ENCODE measurements at places on chromosomes 1 and 21.

- no peak overlapping the region for H3K4me3 ChIP-seq
- DNase-seq = no peak
- no peak overlapping the region for H3K27ac ChIP-seq
- no peaks in the 10 kb centered on the region for H3K36me3 ChIP-seq
Observed at GRCh38 chr1:80987824-80988223, 812.9 kb upstream of the ADGRL2 start.

- H3K27ac ChIP-seq = peak overlapping the region; percentile 28
- no peaks in the 10 kb centered on the region for H3K36me3 ChIP-seq
- peaks cover 11% of the 10 kb centered on the region for H3K4me1 ChIP-seq
- no peak overlapping the region for H3K4me3 ChIP-seq
Observed at GRCh38 chr21:28099001-28099705, 893.5 kb downstream of the LTN1 start.

- H3K4me1 ChIP-seq = peaks cover 25% of the 10 kb centered on the region
- H3K4me3 ChIP-seq = peak within 1 kb of the TSS; percentile 99
- H3K27ac ChIP-seq = peak within 1 kb of the TSS; percentile 58
- H3K36me3 ChIP-seq = no peaks in the 10 kb centered on the region
- no peaks in the 10 kb centered on the region for H3K27me3 ChIP-seq
- peak; percentile 40 for DNase-seq
Observed at GRCh38 chr1:17539477-17540254, at the start of gene ARHGEF10L. Gene ARHGEF10L, plus strand, starts transcription at chr1:17539698. Its CDS starts 40,898 bp downstream, at chr1:17580596.

DNA sequence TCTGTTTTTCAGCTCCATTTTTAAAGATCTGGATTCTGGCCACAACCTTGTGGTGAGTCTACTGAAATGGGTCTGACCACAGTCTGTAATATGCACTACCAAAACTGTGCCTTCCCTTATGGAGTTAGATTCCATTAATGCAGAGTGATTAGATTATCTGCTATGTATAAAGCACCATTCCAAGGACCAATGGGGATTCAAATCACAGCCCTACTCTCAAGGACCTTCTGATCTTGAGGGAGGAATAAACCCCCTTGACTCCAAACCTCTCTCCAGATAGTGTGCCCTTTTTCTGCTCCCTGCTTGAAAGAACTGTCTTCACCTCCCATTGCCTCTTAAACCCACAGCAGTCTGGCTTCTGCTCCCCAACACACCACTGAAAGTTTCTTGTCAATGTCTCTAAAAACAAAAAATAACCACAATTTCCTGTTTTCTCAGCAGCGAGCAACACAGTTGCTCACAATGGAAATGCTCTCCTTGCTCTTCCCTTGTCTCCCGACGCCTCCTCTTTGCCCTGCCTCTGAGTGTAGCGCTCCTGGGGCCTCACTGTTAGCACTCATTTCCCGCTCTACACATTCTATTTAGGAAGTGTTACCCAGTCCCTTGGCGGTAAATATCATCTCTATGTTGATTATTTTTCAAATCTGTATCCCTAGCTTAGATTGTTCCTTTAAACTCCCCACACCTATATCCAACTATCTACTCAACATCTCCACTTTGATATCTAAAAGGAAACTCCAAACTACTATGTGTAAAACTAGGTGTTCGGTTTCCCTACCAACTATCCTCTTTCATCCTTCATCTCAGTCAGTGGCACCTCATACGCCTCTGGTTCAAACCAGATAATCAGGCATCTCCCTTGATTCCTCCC, 13.6 kb downstream of the PCNX2 start:
- H3K4me3 ChIP-seq = no peak overlapping the region
- DNase-seq = no peak
- H3K4me1 ChIP-seq = no peaks in the 10 kb centered on the region
- H3K36me3 ChIP-seq = no peaks in the 10 kb centered on the region
- no peaks in the 10 kb centered on the region for H3K27me3 ChIP-seq

DNA sequence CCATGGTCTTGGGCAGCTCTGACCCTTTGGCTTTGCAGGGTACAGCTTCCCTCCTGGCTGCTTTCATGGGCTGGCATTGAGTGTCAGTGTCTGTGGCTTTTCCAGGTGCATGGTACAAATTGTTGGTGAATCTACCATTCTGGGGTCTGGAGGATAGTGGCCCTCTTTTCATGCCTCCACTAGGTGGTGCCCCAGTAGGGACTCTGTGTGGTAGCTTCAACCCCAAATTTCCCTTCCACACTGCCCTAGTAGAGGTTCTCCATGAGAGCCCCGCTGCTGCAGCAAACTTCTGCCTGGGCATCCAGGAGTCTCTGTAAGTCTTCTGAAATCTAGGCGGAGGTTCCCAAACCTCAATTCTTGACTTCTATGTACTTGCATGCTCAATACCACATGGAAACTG, 494.5 kb upstream of the LRRC7 start:
- H3K36me3 ChIP-seq = no peaks in the 10 kb centered on the region
- H3K4me3 ChIP-seq = no peak overlapping the region
- no peaks in the 10 kb centered on the region for H3K4me1 ChIP-seq
- no peak for DNase-seq
- H3K27ac ChIP-seq = no peak overlapping the region

GRCh38 chr1:108560189-108560873, 431 bp downstream of the EEIG2 start:
- no peaks in the 10 kb centered on the region for H3K27me3 ChIP-seq
- H3K27ac ChIP-seq = no peak overlapping the region
- peak overlapping the region; percentile 63 for H3K4me3 ChIP-seq
- H3K36me3 ChIP-seq = no peaks in the 10 kb centered on the region
- peaks cover 5% of the 10 kb centered on the region for H3K4me1 ChIP-seq

DNA sequence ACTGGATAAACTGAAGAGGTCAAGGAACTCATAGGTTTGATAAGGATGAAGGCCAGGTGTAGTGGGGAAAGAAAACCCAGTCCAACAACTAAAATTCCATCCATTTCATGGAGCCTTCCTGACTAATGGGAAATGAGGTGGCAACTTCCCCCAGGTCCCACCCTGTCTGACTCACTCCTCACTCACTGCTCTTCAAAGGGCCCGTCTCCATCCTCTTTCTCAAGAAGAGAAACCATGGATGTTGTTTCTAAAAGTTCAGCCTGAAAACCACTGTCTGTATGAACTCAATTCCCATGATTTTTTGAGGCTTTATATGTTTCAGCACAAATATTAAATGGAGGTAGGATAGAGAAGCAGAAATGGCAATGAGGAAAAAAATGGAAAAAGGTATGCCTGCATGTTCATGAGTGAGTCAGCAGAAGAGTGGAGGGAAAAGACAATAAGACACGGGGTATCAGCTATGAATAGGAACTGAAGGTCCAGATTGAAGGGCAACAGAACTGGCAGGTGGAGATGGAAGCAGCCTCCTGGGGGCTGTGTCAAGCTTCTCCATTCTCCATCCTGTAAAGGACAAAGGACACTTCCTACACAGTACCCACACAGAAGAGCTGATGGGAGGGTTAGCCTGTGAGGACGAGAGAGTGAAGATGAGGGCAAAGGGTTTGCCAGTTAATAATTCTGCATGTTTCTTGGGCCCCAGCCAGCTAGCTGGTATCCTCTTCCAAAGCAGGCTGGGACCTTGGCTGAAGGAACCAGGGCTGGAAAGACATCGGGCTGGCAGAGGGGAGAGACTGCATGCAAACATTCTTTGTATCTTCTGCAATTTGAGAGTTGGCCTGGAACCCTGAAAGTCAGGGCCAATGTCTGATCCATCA, 5.5 kb upstream of the ELOVL1 start:
- peaks cover 3% of the 10 kb centered on the region for H3K4me1 ChIP-seq
- no peak overlapping the region for H3K4me3 ChIP-seq
- H3K27me3 ChIP-seq = no peaks in the 10 kb centered on the region
- H3K36me3 ChIP-seq = no peaks in the 10 kb centered on the region
- no peak for DNase-seq

GRCh38 chr1:109995536-109995935, 11.0 kb downstream of the AHCYL1 start:
- 0 out of 2 replicates have a peak, but pooled peaks cover 1% of the 10 kb centered on the region for H3K36me3 ChIP-seq
- no peak overlapping the region for H3K4me3 ChIP-seq
- H3K27ac ChIP-seq = no peak overlapping the region
- H3K27me3 ChIP-seq = no peaks in the 10 kb centered on the region
- DNase-seq = no peak

DNA sequence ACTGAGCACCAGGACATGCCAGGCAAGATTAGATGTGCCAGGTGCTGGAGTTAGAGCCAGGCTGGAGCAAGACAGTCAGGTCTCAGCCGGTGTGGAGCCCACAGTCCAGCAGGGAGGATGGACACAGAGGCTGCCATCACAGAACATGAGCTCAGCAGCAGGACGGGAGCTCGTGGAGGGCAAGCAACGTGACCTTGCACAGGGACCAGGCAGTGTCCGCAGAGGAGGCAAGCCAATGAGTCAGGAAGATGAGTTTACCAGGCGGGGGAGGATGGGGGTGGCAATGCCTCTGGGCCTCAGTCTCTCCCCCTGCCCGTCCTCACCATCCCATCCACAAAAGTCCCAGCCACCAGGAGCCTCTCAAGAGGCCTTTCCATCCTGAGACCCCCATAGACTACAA, 20.7 kb upstream of the ZC3H12A start:
- no peak overlapping the region for H3K27ac ChIP-seq
- no peak overlapping the region for H3K4me3 ChIP-seq
- H3K4me1 ChIP-seq = no peaks in the 10 kb centered on the region

- H3K4me3 ChIP-seq = peak overlapping the region; percentile 14
- peaks cover 17% of the 10 kb centered on the region for H3K36me3 ChIP-seq
- peak overlapping the region; percentile 98 for H3K27ac ChIP-seq
- DNase-seq = peak; percentile 91
- peaks cover 44% of the 10 kb centered on the region for H3K4me1 ChIP-seq
- no peaks in the 10 kb centered on the region for H3K27me3 ChIP-seq
Observed at GRCh38 chr1:38000529-38001455, 4.5 kb downstream of the FHL3 start.

DNA sequence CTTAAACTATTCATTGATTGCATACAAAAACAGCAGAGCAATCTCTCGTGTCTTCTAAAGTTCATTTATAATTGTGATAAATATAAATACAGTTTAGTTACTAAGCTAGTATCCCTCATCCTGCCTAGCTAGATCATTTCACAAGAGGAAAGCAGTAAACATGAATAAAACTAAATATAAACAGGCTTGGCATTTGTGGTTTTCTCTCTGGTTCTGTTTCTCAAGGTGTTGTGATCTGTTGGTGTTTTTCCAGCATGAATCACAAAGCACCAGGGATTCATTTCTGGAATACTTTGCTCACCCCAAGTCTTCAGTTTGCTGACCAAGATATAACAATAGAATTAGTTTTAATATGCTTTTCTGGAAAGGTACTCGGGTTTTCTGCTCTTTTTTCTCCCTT, 32.7 kb upstream of the GLIS1 start:
- H3K4me1 ChIP-seq = no peaks in the 10 kb centered on the region
- no peak overlapping the region for H3K4me3 ChIP-seq
- DNase-seq = no peak
- peaks cover 78% of the 10 kb centered on the region for H3K36me3 ChIP-seq

DNA sequence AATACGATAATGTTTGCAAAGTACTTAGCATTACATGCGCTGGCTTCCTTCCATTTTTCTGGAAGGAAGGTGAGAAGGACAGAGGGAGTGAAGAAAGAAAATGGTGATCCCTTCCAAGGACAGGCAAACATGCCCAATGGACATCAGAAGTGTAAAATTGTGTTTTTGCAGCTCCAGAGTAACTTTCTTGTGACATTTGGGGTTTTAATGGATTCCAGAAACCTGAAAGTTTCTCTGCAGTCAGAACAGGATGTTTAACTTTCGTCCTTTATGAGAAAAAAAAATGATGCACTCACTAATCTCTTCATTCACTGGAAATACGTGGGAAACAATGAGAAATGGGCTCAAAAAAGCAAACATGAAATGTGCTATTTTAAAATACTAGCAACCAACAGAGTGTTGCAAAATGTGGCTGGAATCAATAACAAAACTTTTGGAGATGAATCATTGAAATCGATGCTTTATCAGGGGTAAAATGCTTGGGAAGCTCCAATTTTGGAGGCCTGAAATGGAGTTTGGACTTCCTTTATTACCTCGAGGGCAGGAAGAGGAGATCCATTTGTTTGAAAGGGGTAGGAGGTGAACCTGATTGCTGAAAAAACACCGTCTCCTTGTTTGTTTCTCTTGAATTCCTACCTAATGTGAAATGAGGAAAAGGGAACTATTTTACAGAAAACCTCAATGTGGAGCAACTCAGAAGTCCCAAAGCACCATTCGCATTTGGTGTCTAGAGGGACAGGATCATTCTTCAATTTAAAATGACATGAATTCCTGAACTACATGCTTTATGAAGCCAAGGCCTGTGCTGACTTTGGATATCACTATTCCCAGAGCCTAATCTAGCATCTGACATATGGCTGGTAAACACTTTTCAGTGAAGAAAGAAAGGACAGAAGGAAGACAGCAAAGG, 129.5 kb downstream of the TRABD2B start:
- no peak for DNase-seq
- H3K4me3 ChIP-seq = no peak overlapping the region
- H3K4me1 ChIP-seq = peaks cover 33% of the 10 kb centered on the region
- H3K27me3 ChIP-seq = no peaks in the 10 kb centered on the region
- H3K27ac ChIP-seq = no peak overlapping the region
- no peaks in the 10 kb centered on the region for H3K36me3 ChIP-seq

DNA sequence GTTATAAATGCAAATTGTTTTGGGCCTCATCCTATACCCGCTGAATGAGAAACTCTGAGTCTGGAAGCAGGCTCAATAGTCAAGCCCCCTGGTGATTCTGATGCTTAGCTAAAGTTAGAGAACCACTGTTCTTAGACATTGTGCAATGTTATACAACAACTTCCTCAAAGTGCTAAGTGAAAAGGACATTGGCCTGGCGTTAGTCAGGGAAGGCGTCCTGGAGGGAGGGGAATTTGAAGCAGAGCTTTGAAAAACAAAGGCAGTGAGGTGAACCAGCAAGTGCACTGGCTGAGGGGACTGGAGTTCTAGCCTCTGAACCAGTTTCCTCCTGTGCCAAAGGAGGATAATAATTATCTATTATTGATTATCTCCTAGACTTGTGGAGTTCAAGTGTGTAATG, 5.1 kb downstream of the CD1D start:
- no peaks in the 10 kb centered on the region for H3K36me3 ChIP-seq
- no peak for DNase-seq
- no peaks in the 10 kb centered on the region for H3K4me1 ChIP-seq
- no peak overlapping the region for H3K27ac ChIP-seq
- H3K4me3 ChIP-seq = no peak overlapping the region
- H3K27me3 ChIP-seq = no peaks in the 10 kb centered on the region

- DNase-seq = no peak
- H3K36me3 ChIP-seq = no peaks in the 10 kb centered on the region
- no peak overlapping the region for H3K27ac ChIP-seq
- H3K4me3 ChIP-seq = no peak overlapping the region
- H3K27me3 ChIP-seq = no peaks in the 10 kb centered on the region
Observed at GRCh38 chr1:160256396-160257046, 5.8 kb downstream of the DCAF8 start.

DNA sequence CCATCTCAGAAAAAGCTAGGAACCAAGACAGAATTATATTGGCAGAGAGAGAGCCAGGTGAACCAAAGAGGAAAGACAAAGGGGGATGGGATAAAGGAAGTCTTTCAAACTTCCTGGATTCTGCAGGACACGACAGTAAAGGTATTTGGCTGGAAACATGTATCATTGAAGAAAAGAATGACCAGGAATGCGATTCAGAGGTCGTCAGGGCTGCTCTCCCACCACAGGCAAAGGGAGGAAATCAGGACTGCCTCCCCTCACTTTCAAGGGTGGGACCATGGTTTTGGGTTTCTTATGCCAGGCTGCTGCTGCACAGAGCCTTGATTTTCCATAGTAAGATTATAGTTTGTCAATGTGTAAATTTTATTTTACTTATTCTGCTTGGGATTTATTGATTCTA, 848.8 kb downstream of the BRINP3 start:
- no peak overlapping the region for H3K4me3 ChIP-seq
- no peaks in the 10 kb centered on the region for H3K36me3 ChIP-seq
- DNase-seq = peak; percentile 38
- no peaks in the 10 kb centered on the region for H3K27me3 ChIP-seq
- H3K27ac ChIP-seq = peak overlapping the region; percentile 65

Data from SJCRH30 (cell line).